ENCODE measurements at places on chromosomes 1 and 21.

DNA sequence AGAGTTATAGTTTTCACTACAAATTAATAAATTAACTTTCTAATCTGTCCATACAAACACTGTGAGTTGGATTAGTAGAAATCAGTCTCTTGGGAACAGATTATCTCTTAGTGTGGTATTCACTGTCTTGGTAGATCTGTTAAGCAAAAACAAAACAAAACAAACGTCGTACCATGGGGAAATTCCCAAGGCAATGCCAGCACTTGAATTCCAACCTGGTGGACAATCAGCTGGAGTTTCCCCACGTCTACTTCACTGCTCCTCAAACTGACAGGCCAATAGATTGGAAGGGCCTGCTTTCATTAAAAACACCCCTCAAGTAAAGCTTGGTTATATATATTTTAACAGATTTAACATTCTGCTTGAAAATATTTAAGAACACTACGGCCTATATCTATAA, 31.9 kb downstream of the GDAP2 start:
- DNase-seq: no peak

- no peak for DNase-seq
These were observed 178.8 kb upstream of the NFIA start for GRCh38 chr1:60903591-60903990.

DNA sequence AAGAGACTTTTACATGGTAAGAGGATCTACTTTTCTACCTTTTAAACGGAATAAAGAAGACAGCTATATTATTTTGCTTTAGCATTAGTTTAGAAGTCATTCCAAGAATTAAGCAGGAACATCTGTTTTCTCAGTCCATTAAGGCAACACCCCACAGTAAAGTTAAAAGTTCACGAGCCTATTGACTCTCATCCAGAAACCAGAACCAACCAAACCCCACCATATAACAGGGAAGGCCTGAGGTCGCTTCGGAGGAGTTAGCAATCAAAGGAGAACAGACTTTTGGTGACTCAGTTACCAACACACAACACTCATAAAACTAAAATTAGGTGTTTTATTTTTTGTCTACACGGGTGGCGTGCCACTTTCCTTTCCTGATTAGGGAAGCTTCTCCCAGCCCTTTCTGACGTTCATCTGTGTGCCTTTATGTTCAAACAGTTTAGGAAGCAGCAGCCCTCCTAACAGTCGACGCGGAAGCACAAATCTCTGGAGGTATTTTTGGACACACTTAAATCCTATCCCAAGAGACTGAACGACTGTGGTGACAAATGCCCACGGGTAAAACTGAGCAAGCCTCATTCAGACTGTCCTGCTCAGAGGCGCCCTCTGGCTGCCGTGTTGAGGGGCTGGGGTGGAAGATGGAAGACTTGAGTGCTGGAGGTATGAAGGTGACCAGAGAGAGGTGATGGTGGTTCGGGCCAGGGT, 8.6 kb upstream of the PLA2G2C start:
- no peak for DNase-seq

GRCh38 chr1:179142889-179143299, 61.0 kb downstream of the TOR3A start:
- no peak for DNase-seq

- DNase-seq: peak; percentile 65
These were observed 3.6 kb upstream of the SPSB1 start for GRCh38 chr1:9289090-9289534.

DNA sequence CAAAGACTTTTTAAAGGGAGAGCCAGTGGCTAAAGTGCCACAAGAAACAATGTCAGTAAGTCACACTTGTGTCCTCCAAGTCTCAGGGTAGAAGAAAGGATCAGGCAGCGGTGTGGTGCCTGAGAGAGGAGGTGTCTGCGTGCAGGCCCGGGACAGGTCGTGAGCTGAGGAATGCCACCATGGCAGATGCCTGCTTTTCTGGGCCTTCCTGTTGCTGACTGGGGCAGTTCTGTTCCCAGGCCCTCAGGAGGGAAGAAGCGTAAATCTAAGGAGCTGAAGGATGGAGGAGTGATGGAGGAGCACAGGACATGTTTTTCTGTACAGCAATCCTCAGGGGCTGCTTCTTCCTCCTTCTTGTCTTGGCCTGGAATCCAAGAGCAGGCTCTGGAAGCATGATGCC, 165.8 kb downstream of the ZBTB18 start:
- no peak for DNase-seq

DNA sequence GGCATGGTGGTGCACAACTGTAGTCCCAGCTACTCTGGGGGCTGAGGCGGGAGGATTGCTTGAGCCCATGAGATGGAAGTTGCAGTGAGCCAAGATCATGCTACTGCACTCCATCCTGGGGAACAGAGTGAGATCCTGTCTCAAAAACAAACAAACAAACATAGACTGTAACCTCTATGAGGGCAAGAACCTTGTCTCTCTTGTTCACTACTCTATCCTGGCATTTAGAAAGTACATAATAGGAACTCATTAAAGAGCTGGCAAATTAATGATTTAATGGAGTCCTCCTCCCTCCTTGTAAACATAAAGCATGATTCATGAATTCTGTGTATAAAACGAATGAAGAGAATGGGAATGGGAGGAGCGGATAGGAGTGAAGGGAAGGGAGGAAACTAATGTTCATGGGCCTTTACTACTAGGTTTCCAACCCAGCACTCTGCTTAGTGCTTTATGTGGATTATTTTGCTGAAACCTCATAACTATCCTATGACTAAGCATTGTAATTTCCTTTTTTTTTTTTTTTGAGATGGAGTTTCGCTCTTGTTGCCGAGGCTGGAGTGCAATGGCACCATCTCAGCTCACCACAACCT, 8.6 kb downstream of the LMOD1 start:
- DNase-seq: no peak

GRCh38 chr1:94801919-94802546, 18.1 kb upstream of the SLC44A3 start:
- DNase-seq: no peak

DNA sequence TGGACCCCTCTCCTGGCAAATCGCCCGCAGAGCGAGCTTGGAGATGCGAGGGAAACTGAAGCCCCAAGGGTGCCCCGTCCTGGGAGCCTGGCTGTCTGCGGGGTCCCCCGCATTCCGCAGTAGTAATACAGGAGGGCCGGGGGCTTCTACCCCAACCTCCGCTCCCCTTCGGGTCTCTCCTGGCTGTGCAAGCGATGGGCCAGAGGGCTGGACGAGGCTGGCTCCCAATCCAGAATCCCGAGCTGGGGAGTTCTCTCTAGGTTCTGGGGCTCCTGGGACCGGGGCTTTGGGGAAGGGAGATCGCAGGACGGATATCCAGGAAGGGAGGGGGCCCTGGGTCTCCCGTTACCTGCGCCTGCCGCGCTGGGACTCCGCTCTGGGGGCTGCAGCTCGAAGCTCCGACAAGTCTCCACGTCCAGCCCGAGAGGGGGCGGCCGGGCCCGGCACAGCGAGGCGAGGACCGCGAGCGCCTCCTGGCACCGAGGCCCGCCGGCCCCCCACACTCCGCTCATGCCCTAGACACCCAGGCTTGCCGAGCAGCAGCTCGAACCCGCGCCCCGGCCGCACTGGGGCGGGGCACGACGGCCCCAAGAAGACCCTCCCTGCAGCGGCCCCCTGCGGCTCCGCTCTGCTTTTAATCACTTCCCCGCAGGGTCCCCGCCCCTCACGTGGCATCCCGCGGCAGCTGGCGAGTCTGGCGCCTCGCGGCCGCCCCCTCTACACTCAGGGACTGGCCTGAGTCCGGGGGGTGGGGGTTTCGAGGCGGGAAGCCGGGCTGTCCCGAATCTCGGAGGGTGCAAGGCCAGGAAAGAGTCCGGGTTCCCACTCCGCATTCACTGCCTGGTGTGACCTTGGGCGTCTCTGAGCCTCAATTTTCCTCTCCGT, at the start of gene SYT6:
SYT6 (minus strand) TSS at position 609 of the 885 bp plus-strand sequence; CDS start at position 512, 97 bp downstream.
- no peak for DNase-seq

DNA sequence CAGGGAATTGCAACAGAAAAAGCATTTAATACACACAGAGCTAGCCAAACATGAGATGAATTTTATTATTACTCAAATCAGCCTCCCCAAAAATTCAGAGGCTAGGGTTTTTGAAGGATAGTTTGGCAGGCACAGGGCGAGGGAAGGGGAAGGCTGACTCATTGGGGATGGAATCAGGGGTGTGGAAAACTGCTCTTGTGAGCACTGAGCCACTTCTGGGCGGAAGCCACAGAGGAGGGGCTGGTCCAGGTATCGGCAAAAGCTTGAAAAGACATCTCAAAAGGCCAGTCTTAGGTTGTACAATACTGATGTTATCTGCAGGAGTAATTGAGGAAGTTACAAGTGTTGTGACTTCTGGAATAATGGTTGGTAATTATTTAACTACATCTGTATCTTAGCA, 109.4 kb downstream of the TLR5 start:
- DNase-seq: no peak

- DNase-seq: no peak
These were observed 35.1 kb downstream of the ATP1A1 start for GRCh38 chr1:116408193-116408592.

GRCh38 chr21:44092211-44092610, 15.0 kb upstream of the PWP2 start:
- no peak for DNase-seq

DNA sequence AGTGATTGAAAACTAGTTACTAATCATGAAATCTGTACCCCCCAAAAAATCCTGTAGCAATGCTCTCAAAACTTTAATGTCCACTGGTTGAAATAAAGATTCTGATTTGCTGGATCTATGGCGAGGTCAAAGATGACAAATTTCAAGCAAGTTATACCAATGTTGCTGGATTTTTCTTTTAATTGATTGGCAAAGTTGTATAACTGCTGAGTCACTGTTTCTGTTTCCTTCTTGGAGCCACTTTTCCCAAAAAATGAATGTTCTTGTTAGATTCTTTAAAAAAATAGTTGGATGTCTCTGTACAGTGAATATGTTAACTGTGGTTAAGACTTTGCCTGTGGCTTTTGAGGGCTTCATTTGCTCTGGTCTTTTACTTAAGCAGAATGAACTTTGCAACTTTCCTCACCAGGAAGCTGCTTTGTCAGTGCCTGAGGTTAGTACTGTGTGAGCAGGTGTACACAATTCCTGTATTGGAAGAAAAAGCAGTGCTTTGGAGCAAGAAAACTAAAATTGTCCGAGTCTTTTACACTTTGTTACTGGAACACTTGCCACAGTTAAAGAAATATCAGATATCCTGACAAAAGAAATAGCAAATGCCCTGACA, 1211.9 kb downstream of the MRPL39 start:
- DNase-seq: no peak

GRCh38 chr1:9715536-9716226, 64.2 kb downstream of the PIK3CD start:
- no peak for DNase-seq

- DNase-seq: no peak
These were observed 185.9 kb downstream of the TPR start for GRCh38 chr1:186189156-186189555.

GRCh38 chr1:210828996-210829596, 304.9 kb downstream of the KCNH1 start:
- no peak for DNase-seq

DNA sequence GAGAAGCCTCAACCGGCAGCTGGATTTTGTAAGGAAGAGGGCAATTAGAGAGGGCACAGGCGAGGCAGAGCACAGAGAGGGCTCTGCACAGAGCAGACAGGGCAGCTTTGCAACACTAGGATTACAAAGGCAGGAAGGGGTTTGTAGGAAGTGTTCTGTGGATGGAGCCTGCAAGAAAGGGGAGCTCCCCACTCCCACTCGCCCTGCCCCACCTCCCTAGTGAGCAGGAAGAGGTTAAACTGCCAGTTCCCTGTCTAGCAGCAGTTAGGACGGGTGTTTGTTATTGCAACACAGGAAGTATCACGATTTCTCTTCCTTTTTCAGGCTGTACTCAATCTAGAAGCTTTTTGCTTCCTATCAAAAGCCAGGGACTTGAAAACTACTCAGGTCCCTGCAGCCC, 63.3 kb upstream of the LRRC8D start:
- DNase-seq: no peak

DNA sequence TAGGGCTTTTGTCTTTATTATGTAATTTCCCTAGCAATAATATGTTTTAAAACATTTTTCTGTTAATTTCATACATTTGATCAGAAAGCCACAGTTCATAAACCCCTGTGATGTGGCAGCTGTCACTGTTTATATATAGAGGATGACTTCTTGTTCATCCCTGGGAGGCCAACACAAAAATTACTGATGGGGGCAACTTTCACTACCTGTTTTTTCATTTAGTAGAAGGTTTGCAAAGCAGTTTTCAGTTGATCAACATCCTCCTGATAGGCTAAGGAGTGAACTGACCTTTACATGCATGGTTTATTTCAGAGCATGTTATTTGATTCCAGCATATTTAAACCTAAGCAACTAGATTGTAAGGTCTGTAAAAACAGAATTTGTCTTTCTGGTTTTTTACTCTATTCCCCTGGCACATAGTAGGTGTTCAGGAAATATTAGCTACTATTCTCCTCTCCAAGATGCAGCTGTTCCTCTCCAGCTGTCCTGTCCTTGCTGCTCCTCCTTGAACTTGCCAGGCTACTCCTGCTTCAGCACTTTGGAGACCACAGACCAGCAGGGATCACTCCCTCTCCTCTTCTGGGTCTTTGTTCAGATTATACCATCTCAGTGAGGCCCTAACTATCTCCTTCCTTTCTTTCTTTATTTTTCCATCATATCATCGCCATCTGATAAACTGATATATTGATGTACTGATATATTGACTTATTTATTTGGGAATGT, 54.7 kb downstream of the ROR1 start:
- no peak for DNase-seq

- DNase-seq: no peak
These were observed 2.5 kb downstream of the LBR start for GRCh38 chr1:225425201-225425786.

GRCh38 chr1:3495776-3496745, 41.6 kb downstream of the ARHGEF16 start:
- no peak for DNase-seq

GRCh38 chr21:21148514-21148913, 150.3 kb downstream of the NCAM2 start:
- DNase-seq: no peak

GRCh38 chr1:241186716-241187115, 170.3 kb downstream of the RGS7 start:
- DNase-seq: no peak

DNA sequence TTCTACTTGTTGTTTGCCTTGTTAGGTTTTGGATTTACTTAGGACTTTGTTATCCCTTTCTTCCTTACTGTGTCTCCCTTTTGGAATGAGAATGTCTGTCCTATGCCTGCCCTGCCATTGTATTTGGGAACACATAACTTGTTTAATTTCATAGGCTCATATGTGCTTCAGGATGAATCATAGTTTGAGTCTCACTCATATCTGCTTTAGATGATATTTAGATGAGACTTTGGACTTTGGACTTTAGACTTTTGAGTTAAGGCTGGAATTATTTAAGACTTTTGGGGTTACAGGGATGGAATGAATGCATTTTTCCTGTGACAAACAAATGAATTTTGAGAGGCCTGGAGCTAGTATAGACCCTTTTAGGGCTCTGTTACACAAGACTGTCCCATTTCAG, 33.4 kb downstream of the PSMG1 start:
- no peak for DNase-seq

GRCh38 chr1:3945222-3945621, 45.1 kb upstream of the C1orf174 start:
- DNase-seq: no peak
